Spinal cord (tissue), 10 donors: ENCODE measurements at places on chromosomes 5 and 9.

DNA sequence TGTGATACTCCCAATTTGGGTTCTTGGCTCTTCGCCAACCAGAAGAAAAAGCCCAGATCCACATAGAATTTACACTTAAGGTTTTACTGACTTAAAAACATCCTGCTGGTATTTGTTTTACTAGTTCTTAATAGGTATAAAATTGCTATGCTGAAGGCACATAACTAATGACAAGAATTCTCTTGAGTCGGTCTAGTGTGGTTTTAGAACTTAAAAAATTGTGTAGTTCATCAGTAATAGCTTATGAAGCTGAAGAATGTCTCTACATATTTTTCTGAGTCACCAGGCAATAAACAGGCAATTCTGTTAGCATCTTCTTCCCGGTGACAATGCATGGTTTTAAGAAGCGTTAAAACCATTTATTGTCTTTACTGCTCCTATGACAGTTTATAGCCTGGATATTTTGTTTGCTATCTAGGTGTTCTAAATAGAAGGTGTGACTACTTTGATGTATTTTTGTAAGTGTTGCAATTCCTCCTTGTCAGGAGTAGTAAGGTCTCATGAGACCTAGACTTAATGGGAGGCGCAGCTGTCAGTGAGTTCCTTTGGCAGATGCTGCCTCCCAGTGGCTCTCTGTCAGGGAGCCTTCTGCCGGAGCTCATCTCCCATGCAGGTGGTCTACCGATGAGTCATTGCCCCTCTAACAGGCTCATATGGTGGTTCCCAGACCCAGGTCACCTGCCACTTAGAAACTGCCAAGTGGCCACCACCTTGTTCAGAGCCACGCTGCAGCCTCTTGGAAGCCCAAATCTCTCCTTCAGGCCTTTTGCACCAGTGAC lies 173.8 kb downstream of the MAST4 start:
- peak; percentile 6 for DNase-seq

GRCh38 chr9:36991516-36992134 lies 42.4 kb downstream of the PAX5 start:
- no peak for DNase-seq

- no peak for DNase-seq
Measured at GRCh38 chr9:21556581-21557427, 74.7 kb upstream of the IFNE start.

- DNase-seq, result no peak
Measured at GRCh38 chr5:141534492-141535213, 45.8 kb downstream of the PCDHGC5 start.

- DNase-seq, result no peak
Measured at GRCh38 chr9:28926306-28926705, 1353.0 kb upstream of the C9orf72 start.

DNA sequence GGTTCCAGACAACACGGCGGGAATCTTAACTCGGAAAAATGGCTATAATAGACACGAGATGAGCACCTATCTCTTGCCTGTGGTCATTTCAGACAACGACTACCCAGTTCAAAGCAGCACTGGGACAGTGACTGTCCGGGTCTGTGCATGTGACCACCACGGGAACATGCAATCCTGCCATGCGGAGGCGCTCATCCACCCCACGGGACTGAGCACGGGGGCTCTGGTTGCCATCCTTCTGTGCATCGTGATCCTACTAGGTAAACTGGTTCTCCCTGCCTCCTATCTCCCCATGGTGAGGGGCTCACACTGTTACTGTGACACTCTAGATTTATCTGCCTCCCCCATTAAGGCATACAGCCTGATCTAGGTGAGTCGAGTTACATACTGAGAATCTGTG lies 124.2 kb downstream of the CDH6 start:
- DNase-seq, result no peak

DNA sequence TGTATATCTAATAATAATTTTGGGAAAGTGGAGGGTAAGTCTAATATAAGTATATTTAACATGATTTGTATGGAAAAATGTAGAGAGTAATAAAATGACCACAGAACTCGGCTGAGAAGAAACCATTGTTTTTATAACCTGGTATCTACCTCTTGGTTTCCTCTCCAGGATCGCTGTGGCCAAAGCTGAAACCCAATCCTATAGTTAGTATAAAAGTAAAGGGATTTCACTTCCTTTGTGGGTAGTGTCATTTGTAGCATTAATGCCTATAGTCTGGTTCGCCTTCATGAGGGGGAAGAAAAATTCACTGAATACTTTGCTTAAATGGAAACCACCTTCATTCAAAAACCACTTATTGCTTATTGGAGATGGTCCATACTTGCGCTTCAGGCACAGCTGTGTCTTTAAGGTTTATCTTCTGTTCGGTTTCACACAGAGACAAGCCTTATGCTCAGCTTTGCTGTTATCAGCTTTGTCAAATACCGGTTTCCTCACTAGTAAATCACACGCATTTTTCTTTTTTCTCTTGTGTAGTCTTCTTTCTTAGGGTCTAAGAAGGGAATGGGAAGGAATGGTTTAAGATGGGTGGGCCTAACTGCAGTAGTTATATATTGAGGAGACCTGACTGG lies 12.1 kb downstream of the PIK3R1 start:
- DNase-seq, result no peak

- no peak for DNase-seq
Measured at GRCh38 chr5:124194282-124194681, 552.2 kb downstream of the ZNF608 start.
